ENCODE measurements at places on chromosomes 11 and 22.

- no peak for DNase-seq
These were observed 54.3 kb upstream of the VSTM5 start for GRCh38 chr11:93904716-93905115.

GRCh38 chr22:29641700-29642330 is 38.4 kb downstream of the NF2 start:
- no peak for DNase-seq

DNA sequence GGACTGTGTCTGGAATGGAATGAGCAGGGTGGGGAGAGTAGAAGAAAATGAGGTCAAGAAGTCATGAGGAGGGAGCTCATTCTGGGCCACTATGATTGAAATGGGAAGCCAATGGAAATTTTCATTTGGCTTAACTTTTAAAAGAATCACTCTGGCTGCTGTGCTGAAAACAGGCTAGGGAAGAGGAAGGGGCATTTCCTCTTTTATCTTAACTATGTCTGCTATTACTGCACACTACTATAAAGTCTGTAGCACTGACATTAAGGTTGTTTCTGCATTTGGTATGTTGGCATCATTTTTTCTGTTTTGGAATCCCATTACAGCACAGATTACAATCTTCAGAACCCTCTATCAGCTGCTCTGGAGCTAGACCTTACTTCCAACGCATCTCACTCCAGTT is 8.2 kb downstream of the PATL1 start:
- DNase-seq: no peak

DNA sequence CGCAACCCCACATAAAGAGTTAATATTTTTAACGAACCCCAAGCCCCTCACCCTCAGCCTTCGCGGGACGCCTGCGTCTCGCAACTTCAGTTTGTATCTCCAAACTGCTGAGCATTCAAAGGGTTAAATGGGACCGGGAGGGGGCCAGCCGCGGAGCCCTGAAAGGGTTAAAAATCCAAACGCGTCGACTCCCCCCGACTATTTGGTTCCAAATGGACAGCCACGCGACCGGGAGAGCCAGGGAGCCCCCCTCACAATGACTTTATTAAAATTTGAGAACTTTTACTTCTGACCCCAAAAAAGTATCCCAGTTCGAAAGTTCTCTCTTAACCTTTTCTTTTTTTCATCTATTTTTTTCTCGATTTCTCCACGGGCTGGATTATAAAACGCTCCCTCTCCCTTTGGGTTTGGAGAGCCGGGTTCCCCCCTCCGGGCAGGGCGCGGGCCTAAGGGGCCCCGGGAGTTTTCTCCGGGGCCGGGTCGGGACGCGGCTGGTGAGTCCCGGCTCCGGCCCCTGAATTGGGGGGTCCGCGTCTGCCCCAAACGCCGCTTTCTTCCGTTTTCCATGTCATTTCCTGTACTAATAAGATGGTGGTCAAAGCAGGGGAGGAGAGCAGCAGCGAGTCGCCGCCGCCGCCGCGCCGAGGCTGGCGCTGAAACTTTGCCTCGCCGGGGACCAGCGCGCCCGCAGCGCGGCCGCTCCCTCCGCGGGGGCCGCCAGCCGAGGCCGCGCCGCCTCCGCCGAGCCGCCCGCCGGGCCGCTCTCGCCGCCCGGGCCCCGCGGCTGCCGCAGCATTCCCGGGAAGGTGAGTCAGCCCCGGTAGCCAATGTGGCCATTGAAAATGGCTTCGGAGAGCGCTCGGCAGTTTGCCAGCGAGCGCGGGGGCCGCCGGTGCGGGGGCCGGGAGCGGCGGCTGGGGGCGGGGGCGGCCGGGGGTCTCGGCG is at the start of gene PRDM11:
TSS of gene PRDM11 (plus strand) at position 568 of the 945 bp plus-strand sequence. CDS start 35,128 bp downstream, outside the sequence.
- DNase-seq: peak; percentile 54

DNA sequence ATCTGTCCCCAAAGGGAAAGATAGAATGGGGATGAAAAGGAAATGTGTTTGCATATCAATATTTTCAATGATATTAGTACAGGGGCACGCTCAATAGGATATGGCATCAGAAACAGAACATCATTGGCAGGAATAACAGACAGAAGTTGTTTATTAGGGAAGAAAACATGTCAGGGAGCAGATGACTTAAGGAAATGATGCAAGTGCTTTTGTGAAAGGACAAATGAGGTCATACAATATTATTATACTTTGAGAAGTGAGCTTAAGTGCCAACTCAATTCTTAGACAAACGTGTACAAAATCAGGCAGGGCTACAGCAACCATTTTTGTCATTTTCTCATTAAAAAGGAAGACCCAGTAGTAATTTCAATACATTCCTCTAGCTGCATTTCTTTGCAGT is 388.4 kb downstream of the SOX6 start:
- no peak for DNase-seq

DNA sequence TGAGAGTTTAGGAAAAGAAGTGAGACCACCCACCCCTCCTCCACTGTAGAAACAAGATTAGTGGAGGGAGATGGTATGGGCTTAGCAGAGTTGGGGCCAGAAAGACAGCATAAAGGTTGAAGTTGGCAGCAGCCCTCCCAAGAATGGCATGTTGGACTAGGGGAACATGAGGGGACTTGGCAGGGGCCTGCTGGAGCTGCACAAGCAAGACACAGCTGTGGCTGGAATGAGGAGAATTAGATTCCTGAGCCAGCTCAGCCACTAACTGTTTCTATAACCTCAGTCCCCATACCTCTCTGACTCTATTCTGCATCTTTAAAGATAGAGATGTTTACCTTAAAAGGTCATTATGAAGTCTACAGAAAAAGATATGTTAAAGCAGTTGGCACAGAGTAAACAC is 13.2 kb downstream of the MAP6 start:
- no peak for DNase-seq

DNA sequence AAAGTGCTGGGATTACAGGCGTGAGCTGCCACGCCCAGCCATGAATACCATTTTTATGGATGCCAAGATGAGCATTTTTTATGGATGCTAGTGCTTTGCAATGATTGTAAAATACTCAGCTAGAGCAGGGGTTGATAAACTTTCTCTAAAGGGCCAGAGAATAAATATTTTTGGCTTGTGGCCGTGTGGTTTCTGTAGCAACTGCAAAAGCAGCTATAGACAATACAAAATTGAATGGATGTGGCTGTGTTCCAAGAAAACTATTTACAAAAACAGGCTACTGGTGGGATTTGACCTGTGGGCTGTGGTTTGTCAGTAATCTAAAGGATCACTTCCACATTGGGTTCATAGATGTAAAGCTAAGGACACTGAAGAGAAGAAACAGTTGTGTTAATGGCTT is 56.0 kb downstream of the COMMD9 start:
- no peak for DNase-seq

GRCh38 chr11:112777283-112777751 is 183.9 kb upstream of the NCAM1 start:
- DNase-seq: no peak

- DNase-seq: no peak
These were observed 102.1 kb downstream of the C11orf91 start for GRCh38 chr11:33598426-33599069.

DNA sequence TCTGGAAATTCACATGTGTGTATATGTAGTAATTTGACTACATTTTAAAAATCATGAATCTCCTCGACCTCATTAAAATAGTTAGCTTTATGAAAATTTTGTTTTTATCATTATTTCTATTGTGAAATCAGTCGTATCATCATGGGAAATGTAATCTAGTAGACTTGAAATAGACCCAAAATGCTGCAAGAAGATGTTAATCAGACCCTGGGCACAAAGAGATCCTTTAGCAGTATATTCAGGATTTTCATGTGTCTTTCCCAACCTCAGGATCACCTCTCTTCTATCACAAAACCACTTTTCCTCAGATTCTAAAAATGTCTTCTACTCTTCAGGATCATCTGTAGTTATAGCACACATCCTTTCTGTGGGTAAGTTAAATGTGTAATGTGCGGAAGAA is 74.9 kb upstream of the ADSL start:
- no peak for DNase-seq

DNA sequence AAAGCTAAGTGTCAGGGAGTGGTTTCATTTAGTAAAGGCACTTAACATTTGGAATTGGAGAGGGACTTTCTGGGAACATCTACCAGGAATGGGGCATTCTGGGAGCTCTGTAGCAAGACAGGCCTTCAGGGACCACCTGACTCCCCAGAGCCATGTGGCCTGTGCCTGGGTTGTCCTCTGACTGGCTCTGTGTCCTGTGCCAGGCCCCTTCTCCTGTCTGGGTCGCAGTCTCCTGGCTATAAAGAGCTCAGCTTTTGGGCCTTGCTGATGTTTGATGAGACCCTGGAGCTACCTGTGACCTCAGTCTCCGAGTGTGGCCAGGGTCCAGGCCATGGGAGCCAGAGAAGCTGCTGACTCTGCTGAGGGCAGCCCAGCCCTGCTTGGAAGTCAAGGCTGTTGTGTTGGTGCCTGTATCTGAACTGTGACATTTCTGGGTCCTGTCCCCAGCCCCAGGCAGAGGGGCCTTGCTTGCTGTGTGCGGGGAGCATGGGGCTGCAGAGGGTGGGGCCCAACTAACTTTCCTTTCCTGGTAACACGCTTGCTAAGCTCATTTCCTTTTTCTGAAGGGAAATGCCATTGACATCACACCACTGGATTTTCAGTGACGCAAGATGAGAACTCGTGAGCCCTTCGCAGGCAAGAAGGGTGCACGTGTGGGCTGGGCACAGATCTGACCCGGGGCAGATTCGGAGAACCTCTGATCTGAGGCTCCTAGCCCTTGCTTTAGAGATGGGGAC is 41.3 kb downstream of the LRRC32 start:
- no peak for DNase-seq

DNA sequence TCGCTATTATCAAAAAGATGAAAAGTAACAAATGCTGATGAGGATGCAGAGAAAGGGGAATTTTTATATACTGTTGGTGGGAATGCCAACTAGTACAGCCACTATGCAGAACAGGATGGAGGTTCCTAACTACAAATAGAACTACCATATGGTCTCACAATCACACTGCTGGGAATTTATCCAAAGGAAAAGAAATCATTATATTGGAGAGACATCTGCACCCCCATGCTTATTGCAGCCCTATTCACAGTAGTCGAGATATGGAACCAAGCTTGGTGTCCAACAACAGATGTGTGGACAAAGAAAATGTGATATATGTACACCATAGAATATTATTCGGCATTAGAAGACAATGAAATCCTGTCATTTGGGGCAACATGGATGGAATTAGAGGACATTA is 19.6 kb upstream of the POU2AF2 start:
- no peak for DNase-seq
